Vagina (tissue), 2 donors: ENCODE measurements at places on chromosomes 4 and X.

GRCh38 chrX:50072110-50072509 is 128.7 kb downstream of the AKAP4 start:
- H3K27ac ChIP-seq: no peak overlapping the region
- no peaks in the 10 kb centered on the region for H3K36me3 ChIP-seq
- DNase-seq: no peak
- H3K4me3 ChIP-seq: no peak overlapping the region

GRCh38 chr4:108327642-108328382 is 159.1 kb upstream of the LEF1 start:
- no peaks in the 10 kb centered on the region for H3K36me3 ChIP-seq
- no peak overlapping the region for H3K27ac ChIP-seq
- DNase-seq: no peak
- no peaks in the 10 kb centered on the region for H3K4me1 ChIP-seq
- H3K27me3 ChIP-seq: no peaks in the 10 kb centered on the region

GRCh38 chr4:147696866-147697265 is 12.9 kb upstream of the PRMT9 start:
- H3K27ac ChIP-seq: no peak overlapping the region
- H3K36me3 ChIP-seq: no peaks in the 10 kb centered on the region
- H3K4me3 ChIP-seq: no peak overlapping the region
- DNase-seq: no peak

DNA sequence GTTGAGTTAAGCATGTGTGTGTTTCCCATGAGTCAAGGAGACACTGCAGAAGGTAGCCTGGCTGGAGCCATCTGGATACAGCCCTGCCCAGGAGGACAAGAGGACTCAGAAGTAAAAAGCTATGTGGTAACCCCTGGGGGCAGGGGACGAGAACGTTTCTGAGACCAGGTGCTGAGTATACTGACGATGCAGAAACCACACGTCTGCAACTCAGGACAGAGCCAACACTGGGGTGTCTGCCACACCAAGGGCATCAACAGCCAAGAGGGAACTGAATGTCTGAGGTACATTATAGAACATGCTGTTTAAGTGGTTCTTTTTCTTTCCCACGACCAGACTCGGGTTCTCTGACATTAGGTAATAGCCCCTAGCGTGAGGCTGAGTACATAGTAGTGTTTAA is 94.1 kb upstream of the GPR34 start:
- no peak overlapping the region for H3K4me3 ChIP-seq
- H3K27me3 ChIP-seq: no peaks in the 10 kb centered on the region

DNA sequence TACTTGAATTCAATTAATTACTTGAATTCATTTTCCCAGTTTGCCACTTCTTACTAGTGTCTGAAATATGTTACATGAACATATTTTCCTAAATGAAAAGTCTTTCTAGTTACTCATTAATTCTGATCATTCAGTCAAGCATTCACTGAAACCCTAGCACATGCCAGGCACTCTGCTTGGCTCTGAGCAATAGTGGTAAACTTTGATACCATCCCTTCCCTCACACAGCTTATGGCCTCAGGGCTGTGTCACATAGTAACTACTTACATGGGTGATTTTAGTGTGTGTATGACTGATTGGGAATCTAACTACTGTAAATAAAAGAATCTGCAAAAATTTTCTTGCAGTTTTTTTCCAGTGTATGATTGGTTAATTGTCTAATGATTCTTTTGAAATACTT is 32.7 kb downstream of the METAP1 start:
- H3K4me1 ChIP-seq: peaks cover 22% of the 10 kb centered on the region
- H3K27me3 ChIP-seq: no peaks in the 10 kb centered on the region
- DNase-seq: no peak
- H3K36me3 ChIP-seq: no peaks in the 10 kb centered on the region

DNA sequence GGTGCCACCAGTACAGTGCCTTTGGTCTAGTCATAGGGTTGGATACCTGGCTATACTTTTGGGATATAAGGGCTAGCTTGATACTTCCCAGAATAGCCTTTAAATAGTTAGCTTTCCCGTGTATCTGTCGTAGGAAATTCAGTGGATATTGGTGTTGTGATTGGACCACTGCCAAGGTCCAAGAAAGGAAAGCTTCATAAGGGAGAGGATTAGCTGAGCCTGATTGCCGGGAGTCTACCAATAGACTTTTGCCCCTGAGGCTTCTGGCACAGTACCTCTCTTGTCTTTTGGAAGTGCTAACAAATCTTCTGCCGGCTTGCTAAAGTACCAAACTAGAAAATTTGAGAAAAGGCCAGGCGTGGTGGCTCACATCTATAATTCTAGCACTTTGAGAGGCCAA is 350.6 kb downstream of the CHIC1 start:
- DNase-seq: no peak
- H3K27me3 ChIP-seq: no peaks in the 10 kb centered on the region
- no peaks in the 10 kb centered on the region for H3K4me1 ChIP-seq
- H3K36me3 ChIP-seq: no peaks in the 10 kb centered on the region
